ENCODE measurements at places on chromosomes 6 and 20.

DNA sequence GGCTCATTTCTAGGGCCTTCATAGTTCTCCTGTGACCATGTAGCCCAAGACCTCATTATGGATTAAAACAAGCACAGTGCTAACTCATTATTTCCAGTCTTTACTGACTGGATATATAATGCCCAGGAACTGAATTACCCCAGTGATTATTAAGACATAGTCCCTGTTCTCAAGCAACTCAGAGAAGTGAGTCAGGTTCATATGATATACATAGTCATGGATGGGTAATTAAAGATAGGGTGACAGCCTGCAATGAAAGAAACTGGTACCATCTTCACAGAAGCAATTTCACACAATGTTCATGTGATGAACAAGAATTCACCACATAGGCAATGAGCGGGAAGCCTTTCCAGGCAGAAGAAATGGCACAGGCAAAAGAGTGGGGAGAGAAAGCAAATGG lies 3.5 kb downstream of the TRIM27 start:
- DNase-seq, result peak; percentile 26

DNA sequence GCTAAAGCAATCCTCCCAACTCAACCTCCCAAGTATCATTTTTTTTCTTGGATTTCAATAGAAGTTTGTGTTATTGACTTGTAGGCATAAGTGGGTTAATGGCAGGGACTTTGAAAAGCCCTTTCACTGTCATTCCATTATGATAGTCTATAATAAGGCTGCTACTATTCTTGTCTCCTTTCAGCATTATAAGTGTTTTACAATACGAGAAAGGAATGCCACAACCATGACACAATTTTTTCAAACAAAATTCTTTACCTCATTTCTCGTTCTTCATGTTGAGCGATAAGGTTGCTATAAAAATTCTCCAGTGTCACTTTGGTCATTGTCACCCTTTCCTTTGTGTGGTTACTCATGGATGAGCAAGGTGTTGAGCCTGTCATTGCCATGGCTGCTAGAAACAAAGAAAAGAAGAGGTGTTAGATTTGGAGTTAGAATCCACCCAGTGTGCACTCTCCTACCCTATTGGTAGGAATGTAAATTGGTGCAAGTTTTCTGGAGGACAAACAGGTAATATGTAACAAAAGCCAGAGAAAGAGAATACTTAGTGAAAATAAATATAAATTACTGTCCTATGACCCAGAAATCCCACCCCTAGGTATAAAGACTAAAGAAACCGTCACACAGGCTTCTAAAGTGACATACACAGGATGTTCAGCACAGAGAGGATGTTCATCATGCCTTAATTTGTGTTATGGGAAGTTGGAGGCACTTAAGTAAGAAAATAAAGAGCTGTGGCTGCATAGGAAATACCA lies 7.3 kb downstream of the STK38 start:
- no peak for DNase-seq

DNA sequence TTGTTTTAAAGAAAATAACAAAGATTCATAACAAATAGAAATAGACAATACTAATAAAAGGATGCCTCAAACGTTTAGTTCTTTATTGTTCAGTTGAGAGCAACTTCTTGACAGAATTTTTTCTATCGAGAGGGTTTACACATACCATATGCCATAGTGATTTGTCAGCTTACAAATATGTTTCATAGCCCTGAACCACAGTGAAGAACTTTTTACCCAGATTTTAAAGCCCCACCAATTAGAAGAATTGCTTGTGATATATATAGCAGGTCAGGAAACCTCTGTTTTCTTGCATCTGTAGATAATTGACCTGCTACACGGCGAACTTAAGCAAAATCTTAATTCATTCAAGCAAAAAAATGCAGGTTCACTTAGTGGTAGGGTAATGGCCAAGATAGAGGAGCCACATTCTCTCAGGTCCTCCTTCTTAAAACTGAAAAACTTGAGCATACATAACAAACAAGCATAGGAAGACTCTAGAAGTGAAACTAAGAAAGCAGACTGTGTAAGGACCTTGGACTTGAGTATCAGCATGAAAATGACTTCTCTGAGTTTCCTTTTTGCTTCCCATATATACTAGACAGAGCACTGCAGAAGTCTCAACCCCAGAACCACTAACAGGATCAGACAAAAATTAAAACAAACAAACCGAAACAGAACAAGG lies 39.5 kb downstream of the CRISP1 start:
- no peak for DNase-seq

DNA sequence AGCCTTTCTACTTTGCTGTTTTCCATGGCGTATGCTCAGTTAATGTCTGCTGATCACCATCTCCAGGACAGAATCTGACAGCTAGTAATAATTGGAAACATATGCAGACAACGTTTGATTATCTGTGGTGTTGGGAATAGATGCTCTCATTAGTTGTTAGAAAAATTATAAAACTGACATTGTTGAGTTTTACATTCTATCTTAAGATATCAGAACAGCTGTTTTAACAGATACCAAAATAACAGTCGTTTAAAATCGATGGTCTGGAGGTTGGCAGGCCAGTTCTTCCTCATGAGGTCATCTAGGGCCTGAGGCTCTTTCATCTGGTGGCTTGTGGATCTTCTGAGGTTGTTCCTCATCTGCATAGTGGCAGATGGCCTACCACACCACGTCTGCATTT lies 137.6 kb downstream of the AIG1 start:
- DNase-seq, result peak; percentile 28

GRCh38 chr6:107264357-107264840 lies 149.1 kb upstream of the BEND3 start:
- DNase-seq, result no peak

DNA sequence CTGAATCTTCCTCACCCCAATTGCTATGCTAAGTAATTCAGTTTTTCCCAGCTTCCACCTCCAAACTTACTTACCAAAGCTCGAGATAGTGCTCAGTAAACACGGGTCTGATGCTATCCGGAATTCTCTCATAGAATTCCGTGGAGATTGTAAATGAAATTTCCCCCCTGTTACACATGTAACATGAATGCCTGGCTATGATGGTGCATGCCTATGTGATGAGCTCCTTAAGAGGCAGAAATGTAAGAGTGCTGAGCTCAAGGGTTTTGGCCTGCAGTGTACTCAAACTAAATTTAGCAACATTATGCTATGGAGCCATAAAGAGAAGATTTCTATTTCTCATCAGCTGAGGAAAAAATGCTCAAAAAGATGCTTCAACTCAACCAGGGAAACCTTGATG lies 133.4 kb upstream of the FUT9 start:
- no peak for DNase-seq

DNA sequence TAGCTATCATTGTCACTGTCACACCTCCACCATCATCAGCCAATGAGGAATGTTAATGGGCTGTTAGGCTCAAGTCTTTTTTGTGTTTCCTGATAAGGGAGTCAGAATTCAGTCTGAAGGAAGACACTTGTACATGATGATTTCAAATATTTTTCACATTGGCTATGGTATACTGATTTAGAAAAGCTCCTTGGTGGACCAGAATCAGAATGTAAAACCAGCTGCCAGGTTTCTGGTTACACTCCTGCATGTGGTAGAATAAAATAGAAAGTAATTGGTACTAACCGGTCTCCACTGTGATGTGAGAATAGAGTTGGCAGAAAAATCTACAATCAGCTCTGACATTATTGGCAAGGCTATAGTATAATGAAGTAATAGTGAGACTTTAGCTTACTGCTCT lies 10.7 kb downstream of the COL9A1 start:
- no peak for DNase-seq

- DNase-seq, result no peak
Measured at GRCh38 chr6:34177181-34177591, 31.3 kb upstream of the GRM4 start.

GRCh38 chr20:51335329-51335841 lies 207.1 kb downstream of the NFATC2 start:
- no peak for DNase-seq

DNA sequence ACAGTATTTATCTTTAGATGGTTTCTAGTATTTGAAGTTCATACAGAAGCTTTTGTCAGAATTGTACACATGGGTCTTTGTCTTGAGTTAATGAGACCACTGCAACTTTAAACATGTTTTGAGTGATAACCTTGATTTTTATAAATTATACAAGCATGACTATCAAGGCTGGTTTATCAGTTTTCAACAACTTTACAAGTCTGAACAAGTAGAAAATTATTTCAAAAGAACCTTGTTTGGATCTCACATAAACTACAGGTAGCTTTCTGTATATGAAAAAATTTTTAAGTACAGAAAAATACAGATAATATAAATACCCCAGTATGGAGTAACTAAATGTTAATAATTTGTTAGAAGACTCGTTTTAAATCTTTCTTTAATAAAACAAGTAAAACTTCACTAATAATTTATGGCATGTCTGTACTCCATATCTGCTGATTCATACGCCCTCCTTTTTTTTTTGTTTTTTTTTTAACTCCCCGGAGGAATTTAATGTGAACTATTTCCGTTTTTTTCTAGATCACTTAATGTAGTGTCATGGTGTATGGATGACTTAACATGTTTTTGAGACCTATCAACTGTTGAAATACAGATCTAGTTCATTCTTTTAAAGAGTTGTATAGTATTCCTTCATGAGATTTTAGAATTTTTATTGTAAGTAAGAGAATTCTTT lies 18.3 kb downstream of the VAPB start:
- DNase-seq, result peak; percentile 73

DNA sequence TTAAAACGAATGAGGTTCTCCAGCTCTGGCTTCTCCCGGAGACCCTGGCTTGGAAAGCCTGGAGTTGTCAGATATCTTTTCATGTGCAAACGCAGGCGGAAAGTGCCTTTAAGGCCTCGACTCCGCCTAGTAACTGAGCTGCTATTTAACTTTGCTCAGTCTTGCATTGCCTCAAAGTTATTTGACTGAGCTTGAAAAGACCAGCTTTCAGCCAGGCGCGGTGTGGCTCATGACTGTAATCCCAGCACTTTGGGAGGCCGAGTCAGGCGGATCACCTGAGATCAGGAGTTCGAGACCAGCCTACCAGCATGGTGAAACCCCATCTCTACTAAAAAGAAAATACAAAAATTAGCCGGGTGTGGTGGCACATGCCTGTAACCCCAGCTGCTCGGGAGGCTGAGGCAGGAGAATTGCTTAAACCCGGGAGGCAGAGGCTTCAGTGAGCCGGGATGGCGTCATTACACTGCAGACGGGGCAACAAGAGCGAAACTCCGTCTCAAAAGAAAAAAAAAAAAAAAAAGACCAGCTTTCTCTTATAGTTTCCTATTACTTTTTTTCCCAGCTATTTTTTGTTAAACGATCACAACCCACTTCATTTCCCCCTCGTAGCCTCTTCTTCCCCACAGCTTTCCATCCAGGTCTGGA lies 1.9 kb downstream of the GCNT2 start:
- no peak for DNase-seq

DNA sequence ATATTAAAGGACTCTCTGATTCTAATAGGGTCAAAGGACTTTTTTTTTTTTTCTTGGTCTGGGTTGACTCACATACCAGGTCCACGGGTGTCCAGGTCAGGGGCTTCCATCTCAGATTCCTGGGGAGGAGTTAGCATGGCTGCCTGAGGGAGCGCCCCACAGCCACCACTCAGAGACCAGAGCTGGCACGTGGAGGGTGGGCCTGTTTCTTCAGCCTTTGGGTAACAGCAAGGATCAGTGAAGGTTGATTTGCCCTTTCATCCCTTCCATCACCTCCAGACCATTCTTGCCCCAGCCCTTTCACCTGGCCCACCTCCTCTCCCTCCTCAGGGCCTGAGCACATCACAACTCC lies 5.9 kb upstream of the GPSM3 start:
- DNase-seq, result no peak

GRCh38 chr6:19873031-19873430 lies 35.9 kb downstream of the ID4 start:
- DNase-seq, result no peak

DNA sequence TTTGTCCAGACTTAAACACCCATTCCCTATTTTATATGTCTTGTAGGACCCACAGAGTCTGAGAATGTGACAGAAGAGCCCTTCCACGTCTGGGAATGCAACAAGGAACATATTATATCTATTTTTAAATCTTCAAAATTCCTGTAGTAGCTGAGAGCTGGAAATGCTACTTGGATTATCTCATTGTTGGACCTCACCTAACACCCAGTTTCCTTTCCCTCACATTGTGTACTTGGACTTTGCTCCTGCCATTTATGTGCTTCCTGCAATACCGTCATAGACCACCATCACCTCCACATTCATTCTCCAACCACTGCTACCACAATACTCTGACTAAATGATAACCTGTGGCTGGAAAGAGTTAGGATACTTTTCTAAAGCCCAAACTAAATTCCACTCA lies 335.4 kb downstream of the COL12A1 start:
- no peak for DNase-seq

DNA sequence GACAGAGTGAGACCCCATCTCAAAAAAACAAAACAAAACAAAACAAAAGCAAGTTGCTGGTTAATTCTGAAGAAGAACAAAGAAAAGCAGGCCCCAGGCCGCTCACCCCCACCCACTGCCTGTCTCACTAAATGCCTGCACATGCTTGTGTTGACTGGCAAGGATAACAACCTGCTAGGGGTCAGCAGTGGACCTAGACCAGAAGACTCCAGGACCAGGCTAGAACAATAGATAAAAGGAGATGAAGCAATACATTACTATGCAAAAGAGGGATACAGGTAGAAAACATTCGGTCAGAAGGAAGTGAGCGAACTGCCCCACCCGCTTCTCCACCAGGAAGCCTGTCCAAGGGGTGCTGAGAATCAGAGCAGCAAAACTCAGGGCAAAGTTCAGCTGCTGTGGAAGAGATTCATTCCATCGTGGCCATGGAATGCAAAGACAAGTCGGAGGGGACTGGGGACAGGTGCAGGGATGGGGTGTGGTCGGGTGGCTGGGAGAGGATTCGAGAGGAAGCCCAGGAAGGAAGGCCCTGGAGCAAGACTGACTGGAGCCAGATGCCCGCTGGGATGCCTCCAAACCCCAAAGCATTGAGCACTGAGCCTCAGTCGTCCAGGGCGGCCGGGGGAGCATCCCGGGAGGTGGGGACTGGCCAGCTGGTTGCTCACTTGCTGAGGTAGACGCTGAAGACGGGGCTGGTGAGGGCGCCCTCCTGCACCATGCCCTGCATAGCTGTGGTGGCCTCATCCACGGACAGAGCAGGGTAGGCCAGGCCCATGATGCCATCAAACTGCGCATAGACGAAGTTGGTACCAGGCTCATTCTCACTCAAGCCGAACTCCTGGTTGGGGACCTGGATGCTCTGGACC lies 5.3 kb downstream of the PGC start:
- DNase-seq, result no peak

GRCh38 chr6:30882204-30882758 lies 2.0 kb upstream of the DDR1 start:
- no peak for DNase-seq

GRCh38 chr20:55446301-55446700 lies 559.0 kb downstream of the CBLN4 start:
- DNase-seq, result no peak

All from inflammatory macrophage (primary cell).